CD4-positive, alpha-beta T cell treated with Interleukin-12 subunit alpha and Interleukin-12 subunit beta, for 1 hour (primary cell): ENCODE measurements at places on chromosomes 3 and 15.

- no peak for DNase-seq
Observed at GRCh38 chr3:64441861-64442260, 216.6 kb upstream of the PRICKLE2 start.

DNA sequence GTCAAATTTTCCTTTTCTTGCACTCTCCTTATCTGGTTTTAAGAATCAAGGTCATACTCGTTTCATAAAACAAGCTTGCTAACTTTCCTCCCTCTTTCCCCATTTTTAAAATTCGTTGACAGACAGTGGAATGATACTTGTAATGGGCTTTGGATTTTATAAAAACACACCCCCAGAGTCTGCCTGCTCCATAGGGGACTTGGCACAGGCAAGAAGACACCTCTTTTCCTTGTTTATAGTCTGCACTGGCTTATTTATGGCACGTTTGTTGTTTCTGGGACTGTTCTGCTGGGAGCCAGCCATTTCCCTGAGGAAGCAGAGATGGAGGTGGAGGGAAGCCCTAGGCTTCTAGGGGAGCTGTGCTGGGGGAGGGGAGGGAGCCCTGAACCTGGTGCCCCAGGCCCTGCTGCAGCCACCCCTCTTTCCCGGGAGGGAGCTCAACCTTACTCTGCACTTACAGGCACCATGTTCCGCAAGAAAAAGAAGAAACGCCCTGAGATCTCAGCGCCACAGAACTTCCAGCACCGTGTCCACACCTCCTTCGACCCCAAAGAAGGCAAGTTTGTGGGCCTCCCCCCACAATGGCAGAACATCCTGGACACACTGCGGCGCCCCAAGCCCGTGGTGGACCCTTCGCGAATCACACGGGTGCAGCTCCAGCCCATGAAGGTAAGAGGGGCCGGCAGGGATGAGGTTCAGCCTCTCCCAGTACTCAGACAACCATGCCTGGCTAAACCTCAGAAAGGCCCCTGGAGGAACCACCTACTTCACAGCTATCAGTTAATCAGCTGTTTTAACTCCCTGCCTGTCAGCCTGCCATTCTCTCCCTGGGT lies 18.3 kb downstream of the ANKRD63 start:
- no peak for DNase-seq

- DNase-seq: peak; percentile 28
Observed at GRCh38 chr15:68154923-68155559, 50.1 kb downstream of the CALML4 start.

DNA sequence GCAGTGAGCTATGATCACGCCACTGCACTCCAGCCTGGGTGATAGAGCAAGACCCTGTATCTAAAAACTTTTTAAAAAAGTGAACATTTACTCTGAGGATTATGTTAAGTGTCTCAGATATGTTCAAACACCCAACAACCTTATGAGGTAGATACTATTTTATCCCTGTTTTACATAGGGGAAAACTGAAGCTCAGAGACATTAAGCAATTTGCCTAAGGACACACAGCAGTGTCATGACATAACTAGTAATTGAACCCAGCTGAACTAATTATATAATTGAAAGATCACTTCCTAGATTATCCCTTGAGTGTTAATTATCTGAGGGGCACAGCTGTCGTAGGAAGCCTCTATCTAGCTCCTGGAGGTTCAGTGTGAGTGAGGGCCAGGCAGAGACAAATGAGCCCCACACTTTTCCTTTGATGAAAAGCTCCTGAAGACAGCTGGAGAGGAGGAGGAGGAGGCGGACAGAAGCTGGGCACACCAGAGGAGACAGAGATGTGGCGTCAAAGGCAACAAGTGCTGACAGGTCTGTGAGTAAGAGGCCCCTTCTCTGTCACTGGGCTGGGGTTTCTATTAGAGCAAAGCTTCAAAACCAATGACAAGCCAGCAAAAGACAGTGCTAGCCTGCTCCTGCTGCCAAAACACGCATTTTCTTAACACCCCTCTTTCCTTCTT lies 20.5 kb downstream of the TRH start:
- no peak for DNase-seq

DNA sequence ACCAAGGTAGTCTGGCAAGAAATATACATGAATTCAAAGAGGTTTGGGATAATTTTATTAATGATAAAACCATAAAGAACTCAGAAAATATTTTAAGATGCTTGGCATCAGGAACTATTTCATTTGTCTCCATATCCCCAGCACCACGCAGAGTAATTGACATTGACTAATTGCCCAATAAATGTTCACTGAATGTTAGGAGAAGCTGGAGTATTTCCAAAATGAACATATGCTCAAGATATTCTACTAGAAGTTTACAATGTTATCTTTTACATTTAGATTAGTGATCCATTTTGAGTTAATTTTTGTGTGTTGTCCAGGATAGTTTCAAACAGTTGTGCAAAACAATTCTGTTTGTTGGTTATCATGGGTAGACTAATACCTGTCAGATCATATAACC lies 298.8 kb upstream of the CTDSPL start:
- DNase-seq: no peak

GRCh38 chr3:156356537-156357363 lies 198.2 kb downstream of the SSR3 start:
- no peak for DNase-seq

DNA sequence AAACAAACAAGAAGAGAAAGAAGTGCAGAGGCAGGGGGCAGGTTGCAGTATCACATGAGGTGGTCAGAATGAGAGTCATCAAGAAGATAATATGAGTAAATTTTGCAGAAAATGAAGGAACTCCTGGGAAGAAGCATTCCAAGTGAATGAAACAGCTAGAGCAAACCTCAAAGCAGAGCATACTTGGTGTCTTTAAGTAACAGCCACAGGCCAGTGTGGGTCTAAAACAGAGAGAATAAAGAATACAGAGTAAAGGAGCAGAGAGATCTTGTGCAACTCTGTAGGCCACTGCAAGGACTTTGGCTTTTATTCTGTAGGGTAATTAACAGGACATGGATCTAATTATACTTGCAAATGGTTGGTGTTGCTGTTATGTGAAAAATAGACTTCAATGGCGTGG lies 81.3 kb downstream of the STAC start:
- no peak for DNase-seq

DNA sequence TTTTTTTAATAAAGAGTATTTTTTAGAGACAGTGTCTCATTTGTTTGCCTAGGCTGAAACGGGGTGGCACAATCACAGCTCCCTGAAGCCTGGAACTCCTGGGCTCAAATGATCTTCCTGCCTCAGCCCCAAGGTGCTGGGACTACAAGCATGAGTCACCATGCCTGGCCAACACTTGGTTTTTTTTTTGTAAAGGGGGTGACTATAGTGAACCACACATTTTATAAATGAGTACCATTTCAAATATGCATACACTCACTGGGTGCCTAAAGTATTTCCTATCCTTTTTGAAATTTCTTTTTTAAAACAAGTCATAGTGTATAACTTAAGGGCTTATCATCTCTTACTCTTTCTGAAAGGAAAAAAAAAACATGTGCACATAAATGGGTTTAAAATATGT lies 325.2 kb upstream of the MEIS2 start:
- no peak for DNase-seq

DNA sequence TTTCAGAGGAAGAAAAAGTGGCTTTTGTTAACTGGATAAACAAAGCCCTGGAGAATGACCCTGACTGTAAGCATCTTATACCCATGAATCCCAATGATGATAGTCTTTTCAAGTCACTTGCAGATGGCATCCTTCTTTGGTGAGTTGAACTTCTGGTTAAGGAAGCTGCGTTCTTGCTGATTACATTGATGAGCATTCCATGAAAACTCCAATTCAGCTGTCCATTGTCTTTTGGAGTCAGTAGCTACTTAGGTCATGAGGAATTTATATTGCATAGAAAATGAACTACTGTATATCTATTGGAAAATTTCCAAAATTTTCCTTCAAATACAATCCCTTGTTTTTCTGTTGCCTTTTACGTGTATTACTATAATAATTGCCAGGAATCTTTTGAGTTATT lies 47.7 kb upstream of the TRPC1 start:
- no peak for DNase-seq

GRCh38 chr3:98343647-98344507 lies 9.8 kb upstream of the OR5K4 start:
- DNase-seq: peak; percentile 53

GRCh38 chr3:154464440-154465190 lies 34.6 kb upstream of the GPR149 start:
- DNase-seq: no peak

GRCh38 chr3:182525766-182526374 lies 267.4 kb upstream of the ATP11B start:
- DNase-seq: no peak

- DNase-seq: peak; percentile 70
Observed at GRCh38 chr15:45634432-45635190, at the start of gene SQOR. Gene SQOR (plus strand): TSS chr15:45635029. CDS start chr15:45658924, 23,895 bp downstream.

DNA sequence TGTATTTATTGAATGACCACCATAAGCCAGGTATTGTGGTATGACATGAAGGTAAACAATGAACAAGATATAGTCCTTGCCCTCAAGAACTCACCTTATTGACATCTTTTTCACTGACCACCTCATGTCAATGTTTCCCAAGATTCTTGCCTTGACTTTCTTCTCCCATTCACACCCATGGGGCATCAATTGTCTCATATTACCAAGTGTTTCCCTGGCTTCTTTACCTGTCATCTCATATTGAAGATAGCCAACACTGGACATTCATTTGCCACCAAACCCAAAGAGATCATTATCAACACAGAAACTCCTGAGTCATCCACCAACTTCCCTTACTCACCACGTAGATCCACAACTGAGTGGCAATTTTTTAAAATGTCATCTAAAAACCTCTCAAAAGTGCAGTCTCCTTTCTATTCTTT lies 2.2 kb downstream of the EFHB start:
- DNase-seq: no peak

- no peak for DNase-seq
Observed at GRCh38 chr3:133949438-133949837, 53.8 kb upstream of the RAB6B start.

DNA sequence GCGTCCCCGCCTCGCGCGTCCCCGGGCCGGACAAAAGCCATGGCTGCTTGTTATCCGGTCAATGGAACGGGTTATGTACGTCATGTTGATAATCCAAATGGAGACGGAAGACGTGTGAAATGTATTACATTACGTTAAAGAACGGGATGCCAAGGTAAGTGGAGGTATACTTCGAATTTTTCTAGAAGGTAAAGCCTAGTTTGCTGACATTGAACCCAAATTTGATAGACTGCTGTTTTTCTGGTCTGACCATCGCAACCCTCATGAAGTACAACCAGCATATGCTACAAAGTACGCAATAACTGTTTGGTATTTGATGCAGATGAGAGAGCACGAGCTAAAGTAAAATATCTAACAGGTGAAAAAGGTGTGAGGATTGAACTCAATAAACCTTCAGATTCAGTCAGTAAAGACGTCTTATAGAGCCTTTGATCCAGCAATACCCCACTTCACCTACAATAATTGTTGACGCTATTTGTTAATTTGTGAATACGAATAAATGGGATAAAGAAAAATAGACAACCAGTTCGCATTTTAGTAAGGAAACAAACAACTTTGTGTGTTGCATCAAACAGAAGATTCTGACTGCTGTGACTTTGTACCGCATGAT lies 19.8 kb downstream of the WDR73 start:
- DNase-seq: peak; percentile 9

DNA sequence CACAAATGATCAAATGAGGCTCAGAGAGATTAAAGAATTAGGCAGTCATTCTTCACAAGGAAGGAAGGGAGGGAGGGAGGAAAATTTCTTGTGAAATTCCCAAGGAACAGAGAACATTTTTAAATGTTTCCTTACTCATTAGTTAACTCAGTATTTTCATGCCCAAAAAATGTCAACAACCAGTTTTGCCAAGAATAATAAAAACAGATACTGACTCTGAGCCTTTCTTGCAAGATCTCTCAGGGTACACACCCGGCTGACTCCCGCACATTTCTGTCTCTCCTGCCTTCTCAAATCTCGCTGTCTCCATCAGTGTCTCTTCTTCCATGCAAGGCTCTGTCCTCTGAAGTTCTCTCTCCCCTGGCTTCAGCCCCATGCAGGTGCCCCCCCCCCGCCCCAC lies 265.9 kb downstream of the TJP1 start:
- DNase-seq: no peak

GRCh38 chr3:55491296-55491816 lies 4.2 kb upstream of the WNT5A start:
- DNase-seq: no peak

GRCh38 chr3:16917256-16917935 lies 32.6 kb downstream of the PLCL2 start:
- DNase-seq: no peak

- DNase-seq: no peak
Observed at GRCh38 chr3:32500231-32500630, 2.4 kb downstream of the CMTM6 start.

DNA sequence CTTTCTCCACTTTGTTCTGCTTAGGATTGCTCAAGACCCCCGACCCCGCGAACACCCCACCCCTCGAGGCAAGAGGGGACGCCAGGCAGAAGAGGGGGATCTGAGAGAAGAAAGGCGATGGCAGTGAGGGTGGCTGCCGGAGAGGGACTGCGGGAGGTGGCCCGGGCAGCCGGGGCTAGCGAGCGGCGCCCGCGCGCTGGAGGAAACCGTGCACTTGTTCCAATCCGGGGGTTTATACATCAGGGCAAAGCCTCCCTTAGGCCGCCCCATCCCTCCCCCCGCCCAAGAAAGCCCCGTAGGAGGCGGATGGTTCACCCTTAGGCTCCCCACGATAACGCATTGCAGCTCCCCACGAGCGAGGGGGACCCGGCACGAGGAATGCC lies 475 bp downstream of the ERC2 start:
- DNase-seq: no peak

DNA sequence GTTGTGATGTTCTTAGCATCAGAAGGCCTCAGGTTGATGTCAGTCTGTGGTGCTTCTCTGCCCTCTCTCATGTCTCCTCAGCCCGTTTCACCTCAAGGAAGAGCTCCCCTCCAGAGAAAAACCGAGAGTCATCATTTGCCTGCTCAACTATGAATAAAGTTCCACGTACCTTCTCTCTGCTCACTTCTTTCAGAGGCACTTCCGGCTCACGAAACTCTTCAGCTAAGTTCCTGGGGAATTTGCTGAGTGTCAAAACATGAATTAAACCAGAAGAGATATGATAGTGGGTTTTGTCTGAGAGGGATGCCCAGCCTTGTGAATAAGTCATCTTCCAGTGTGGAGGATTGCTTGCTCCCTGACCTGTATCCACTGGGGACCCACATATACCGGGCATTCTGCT lies 37.7 kb downstream of the CCR4 start:
- no peak for DNase-seq

DNA sequence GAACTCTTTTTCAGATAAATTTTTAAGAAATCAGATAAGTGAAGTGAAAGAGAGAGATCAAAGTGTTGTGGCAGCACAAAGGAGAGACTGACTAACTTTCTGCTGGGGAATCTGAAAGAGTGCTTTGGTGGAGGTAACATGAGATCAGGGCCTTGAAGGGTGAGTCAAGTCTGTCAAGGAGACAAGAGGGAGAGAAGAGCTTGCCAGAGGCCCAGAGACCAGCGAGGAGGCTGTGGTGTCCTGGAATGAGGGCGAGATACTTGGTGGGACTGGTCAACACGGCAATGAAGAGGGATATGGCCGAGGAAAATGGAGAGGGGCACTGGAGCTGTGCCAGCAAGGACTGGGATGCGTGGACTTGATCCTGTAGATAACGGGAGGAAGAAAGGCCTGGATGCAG lies 4.6 kb downstream of the TADA3 start:
- no peak for DNase-seq
